ENCODE measurements at places on chromosomes 4 and X. TPM values are rescaled to one million over a fixed set of nuclear protein-coding genes. Genes with fewer than 3 reads are reported as not detected.

- peak; percentile 17 for DNase-seq
Observed at GRCh38 chr4:152045807-152046571, 285.2 kb upstream of the GATB start.

DNA sequence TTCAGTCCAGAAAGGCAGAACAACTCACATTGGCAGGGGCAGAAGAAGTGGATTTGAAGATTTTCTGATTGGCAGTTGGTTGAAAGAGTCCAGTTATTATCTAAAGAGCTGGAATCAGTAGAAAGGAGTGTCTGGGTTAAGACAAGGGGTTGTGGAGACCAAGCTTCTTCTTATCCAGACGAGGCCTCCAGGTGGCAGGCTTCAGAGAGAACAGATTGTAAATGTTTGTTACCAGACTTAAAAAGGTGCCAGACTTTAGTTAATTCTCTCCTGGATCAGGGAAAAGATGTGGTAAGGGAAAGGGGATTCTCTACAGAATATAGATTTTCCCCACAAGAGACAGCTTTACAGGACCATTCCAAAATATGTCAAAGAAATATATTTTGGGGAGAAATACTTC lies 36.7 kb upstream of the TLR3 start:
- DNase-seq = no peak

DNA sequence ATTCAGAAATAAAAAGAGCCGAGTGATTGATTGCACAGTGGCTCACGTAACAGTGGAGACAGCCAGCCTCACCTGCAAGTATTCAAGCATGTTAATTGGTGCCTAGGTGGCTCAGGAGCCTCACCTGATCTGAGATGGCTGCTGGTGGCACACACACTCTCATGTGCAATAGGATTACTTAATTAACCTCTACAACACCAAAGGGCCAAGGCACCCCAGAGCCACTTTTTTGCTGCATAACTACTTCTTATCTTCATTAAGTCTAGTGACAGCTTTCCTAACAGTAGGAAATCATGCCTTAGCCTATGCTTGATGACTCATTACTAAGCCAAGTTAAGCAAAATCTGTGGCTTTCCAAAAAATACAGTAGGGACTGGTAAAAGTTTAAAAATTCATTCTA lies 117.3 kb upstream of the NOCT start:
- DNase-seq = peak; percentile 51

DNA sequence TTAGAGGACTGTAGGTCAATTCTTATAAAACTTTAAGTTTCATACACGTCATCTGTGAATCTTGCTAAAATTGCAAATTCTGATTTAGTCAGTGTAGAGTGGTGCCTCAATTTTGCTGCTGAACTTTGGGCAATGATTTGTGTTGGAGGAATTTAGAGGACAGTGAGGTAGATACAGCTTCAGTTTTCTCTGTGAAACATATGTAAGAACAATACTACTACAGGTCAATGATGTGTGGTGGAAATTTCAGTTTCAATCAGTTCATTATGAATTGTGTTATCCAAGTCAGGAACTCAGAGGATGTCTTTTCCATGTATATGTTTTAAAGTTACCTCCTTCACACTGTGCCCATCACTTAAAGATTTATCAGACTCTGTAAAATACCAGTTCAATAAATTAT lies 1597.8 kb upstream of the PCDH10 start:
- DNase-seq = no peak

The NCAPG gene
- 32.8 TPM for total RNA-seq

The LIMCH1 gene
- total RNA-seq = 8.4 TPM

The PPEF2 gene
- not detected for total RNA-seq

The FHL1 gene
- total RNA-seq = 104 TPM

Measured in fibroblast of villous mesenchyme (primary cell).